ENCODE measurements at places on chromosomes 16 and 17.

DNA sequence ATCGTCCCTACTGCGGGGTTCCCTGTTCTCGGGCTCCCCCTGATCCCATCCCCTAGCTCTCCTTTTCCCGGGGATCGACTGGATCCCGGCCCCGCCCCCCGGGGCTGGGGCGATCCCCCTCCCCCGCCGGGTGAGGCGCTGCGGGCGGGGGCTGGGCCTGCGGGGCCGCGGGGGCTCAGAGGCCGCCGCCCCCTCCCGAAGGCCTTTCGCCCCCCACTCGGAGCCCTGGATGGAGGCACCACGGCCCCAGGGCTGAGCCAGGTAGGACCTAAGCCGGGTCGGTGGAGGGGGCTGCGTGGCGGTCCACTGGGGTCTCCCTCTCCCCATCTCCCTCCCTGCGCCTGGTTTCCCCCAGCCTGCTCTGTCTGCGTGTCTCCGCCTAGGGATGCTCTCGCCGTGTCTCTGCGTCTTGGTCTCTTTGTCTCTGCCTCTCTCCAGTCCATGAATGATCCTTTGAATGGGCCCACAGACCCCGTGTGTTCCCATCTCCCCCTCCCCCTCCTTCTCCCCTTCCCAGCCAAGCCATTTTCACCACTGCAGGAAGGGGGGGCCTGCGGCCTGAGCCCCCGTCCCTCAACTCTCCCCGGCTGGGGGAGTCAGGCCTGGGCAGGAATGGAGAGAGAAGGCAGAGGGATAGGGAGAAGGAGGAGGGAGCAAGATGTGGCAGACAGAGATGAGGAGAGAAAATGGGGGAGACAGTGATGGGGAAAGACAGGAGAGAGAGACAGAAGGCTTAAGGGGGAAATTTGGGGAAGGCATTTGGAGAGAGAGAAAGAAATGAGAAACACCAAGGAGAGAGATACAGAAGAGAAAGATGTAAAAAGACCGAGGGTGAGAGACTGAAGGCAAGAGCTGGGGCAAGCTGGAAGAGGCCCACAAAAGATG, 1.7 kb upstream of the TMEM256 start:
- no peak for DNase-seq

DNA sequence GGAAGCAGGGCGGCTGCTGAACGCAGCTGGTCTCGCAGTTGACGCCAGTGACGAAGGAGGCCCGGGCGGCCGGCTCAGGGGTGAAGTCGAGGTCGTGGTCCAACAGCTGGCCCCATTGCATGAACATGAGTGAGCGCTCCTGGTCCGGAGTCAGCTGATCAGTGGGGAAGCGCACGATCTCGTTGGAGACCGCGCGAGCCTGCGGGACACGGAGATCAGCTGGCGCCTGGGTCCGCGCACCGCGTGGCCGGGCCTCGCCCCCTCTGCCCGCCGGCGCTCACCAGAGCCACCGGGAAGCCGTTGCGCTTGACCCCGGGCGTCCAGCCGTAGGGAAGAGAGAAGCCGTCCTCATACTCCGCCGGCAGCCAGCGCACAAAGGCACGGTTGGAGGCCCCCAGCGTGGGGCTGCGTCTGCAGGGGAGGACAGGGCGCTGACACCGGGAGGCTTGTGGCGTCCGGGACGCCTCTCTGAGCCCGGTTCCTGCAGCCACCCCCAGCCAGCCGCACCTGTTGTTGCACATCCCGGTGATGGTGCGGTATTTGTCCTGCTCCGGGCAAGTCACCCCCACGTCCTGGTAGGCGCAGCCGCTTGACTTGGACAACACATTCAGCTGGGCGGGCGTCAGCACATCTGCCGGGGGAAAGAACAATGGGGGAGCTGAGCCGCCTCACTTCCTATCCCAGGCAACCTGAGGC, 1.6 kb downstream of the MPO start:
- no peak for DNase-seq

DNA sequence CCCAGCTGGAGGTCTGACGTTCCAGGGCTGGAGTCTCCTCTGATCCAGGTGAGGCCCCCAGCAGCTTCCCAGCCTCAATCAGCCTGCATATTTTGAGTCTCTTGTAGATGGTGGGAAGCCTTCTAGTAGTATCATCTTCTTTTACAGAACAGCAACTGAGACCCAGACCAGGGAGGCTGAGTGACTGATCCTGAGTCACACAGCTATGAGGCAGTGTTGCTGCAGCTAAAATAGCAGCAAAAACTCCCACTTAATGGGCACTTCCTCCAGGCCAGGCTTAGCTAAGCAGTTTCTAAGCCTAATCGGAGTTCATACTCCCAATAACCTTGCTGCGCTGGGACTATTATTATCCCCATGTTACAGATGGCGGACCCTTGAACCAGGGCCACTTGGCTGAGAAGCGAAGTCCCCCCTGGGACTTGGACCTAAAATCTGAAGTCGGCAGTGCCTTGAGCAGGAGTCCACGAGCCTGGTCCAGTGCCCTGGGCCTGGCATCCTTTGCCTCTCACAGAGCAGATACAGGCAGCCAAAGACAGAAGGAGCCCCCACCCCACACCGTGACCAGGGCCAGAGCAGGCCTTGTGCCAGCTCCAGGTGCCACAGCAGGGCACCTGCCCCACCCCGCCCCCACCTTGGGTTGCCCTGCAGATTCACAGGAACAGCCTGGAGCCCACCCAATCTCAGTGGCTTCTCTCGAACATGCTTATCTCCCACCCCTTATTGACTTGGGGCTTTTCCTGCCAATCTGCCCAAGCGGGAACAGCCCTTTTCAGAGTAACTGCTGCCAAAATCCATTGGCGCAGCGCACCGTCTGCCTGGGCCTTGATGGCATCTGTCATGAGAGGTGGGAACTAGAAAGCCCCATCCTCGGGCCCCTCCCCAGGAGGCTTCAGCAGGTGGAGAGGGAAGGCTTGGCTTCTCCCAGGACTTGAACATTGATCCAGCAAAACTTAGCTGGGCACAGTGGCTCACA, 65.1 kb downstream of the SOCS1 start:
- DNase-seq, result no peak

GRCh38 chr16:54503011-54503855, 216.6 kb upstream of the IRX3 start:
- no peak for DNase-seq

DNA sequence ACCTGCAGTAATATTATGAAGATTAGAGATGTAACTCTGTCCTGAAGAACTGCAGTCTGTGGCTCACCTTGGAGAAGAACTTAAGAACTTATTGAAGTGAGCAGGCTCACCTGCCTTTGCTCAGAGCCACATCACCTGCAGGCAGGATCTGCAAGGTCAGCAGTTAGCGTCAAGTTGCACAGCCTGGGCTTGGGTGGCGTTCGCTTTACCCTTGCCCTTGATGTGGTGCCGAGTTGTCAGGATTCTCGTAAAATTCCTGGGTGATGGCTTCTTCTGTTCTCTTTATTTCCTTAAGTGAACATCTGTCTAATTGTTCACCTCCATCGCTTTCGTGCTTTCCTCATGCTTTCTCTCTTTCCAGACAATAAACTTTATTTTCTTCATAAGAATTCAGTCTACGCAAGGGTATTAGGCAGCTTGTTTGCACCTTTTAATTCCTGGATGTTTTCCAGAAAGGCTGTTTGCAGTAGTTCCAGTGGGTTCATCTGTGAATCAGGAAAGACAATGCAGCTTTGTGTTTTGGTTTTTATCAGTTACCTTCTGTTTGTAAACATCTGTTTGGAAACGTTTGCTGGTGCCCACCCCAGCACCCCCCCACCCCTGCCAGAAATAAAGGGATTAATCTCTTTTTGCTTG, 254.3 kb downstream of the WWOX start:
- DNase-seq, result no peak

GRCh38 chr16:85307552-85308364, 195.5 kb upstream of the CIBAR2 start:
- DNase-seq, result no peak
